NCI-H748 treated with DMSO at 0.1 percent for 48 hours (cell line): ENCODE measurements at places on chromosomes 1 and 21.
A peak's percentile ranks its signal among the peaks of the same experiment; 100 is the strongest.

- no peak for DNase-seq
These were observed 20.1 kb upstream of the COL16A1 start for GRCh38 chr1:31723828-31724359.

DNA sequence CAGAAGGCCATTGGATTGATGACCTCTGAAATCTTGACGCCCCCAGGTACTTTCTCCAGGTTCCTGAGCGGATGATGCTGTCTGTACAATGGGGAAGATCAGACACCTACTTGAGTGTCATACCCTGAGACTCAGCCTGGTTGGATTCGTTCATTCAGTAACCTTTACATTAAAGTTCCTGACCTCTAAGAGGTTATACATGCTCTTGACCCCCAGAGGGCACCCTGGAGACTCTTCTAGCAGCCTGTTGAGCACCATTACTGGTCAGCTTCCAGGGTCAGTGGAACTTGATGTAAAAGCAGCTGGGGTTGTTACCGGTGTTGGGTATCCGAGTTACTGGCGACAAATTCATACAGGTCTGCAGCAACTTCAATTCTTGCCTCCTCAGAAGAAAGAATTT lies 114.3 kb upstream of the ZNF678 start:
- DNase-seq: no peak

GRCh38 chr1:228445843-228446650 lies 29.4 kb upstream of the TRIM17 start:
- DNase-seq: no peak

DNA sequence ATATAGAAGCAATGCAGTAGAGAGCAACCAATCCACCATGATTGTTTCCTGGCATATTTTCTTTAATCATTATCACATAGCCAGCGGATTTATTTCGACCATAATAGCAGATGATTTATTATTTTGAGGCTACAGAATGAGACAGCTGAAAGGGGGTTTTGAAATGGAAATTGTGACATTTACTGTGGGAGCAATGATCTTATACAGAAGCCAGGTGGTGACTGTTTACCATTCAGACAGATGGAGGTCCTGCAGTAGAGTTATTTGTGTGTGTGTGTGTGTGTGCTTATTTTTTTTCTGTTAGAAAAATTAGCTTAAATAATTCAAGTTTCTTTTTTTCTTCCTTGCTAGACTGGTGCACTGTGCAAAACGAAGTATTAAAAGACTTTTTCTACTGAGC lies 1784.5 kb downstream of the MRPL39 start:
- DNase-seq: no peak

DNA sequence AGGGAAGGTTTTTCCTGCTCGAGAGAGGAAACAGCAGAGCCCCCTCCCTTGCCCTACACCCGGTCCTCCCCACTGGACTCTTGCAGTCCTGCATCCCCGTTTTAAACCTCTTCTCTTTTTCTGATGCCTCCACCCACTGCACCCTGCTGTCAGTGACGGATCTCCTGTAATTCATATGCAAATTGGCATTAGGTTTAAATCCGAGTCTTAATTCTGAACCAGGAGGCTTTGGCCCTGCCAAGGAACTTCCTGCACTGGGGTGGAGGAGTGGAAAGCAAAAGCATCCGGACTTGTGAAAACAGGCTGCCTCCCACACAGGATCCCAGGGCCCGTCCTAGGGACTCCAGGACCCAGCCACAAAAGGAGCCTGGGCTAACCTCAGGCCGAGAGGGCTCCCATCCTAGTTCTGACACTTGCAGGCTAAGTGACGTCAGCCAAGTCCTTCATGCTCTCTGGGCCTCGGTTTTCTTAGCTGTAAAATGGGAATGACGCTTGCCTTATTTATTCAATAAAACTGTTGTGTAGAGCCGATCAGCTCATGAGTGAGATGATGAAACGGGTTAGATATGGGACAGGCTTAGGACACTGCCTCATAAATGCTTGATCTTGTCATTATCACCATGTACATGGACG lies 613.3 kb downstream of the AJAP1 start:
- DNase-seq: no peak

DNA sequence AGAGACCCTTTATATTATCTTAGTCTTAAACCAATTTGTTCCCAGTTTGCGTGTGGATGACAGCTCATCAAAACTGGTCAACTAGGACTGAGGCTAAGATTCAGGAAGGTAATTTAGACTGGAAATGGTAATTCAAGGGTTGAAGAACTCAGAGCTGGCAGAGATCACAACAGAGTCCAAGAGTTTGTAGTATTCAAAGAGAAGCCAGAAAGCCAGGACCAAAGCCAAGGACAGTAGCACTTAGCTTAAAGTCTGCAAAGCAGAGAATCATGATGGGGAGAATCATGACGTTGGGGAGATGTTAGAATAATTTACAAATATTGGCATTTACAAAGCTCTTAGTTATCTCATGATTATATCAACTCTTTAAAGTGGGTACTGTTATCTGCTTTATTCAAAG lies 32.6 kb downstream of the RNF11 start:
- DNase-seq: no peak

- no peak for DNase-seq
These were observed 37.6 kb downstream of the DHCR24 start for GRCh38 chr1:54849219-54850068.

DNA sequence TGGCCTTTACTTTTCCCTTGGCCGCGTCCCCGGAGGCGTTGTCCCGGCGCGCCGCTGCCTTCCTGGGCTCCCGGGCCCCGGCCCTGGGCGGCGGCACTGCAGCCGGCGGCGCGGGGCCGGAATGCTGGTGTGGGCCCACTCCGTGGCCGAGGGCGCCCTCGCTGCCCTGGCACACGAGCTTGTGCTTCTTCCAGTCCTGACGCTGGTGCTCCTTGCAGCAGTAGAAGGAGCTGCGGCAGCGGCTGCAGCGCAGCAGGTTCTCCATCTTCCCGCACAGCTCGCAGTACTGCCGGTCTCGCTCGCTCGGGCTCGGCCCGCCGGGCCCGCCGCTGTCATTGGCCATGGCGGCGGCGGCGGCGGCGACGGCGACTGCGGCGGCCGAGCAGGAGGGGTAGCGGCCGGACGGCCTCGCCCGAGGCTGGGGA lies 529 bp downstream of the EGLN1 start:
- peak; percentile 6 for DNase-seq
